NCI-H82 (cell line): ENCODE measurements at places on chromosomes 4 and X.

DNA sequence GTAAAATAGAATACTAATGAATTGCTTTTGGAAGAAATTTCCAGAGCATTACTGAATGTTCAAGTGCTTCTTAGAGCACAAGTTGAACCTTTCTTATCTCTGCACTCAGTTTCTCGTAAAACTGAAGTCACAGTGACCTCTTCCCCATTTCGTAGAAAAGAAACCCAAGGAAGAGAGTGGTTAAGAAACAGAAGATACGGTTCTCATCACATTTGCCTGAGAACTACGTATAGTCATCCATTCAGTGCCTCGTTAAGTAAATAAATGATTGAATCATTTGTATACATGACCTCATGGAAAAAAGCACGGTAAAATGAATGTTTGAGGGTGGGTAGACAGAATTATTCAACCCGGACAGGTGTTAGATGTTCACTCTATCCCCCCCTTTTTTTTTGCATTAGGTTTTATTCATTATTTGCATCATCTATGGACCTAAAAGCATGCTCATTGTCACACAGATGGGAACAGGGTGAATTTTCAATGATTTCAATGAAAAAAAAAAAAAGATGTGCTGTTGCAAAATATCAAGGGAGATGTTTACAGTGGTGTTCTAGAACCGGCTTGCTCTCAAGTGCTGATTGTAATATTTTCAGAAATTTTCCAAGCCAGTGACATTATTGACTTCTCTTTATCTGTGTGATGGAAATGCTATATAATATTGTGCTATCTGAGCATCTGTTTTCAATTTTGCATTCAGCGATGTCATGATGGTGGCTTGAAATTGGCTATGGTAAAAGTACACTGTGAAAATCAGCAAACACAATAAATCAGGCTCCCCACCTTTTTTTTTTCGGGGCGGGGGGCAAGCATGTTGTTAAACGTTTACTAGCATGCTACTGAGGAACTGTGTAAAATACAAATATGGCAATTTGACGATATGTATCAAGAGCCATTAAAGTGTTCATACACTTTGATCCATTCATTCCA, 4.3 kb downstream of the RHOH start:
- no peak for DNase-seq

GRCh38 chr4:2385516-2385915, 32.9 kb downstream of the ZFYVE28 start:
- no peak for DNase-seq

GRCh38 chr4:53695540-53696463, 104.5 kb upstream of the LNX1 start:
- DNase-seq = no peak

DNA sequence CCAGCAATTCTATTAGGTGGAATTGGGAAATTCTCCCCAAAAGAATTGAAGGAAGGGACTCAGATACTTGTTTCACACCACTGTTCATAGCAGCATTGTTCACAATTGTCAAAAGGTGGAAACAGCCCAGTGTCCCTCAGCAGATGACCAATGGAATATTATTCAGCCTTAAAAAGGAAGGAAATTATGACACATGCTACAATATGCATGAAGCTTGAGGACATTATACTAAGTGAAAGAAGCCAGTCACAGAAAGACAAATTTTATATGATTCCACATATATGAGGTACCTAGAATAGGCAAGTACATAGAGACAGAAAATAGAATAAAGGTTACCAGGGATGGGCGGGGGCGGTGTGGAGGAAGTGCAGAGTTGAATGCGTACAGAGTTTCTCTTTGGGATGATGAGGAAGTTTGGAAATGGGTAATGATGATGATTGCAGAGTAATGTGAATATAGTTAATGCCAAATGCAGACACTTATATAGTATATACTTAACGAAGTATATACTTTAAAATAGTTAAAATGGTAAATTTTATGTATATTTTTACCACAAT, 29.6 kb downstream of the DOCK11 start:
- no peak for DNase-seq

DNA sequence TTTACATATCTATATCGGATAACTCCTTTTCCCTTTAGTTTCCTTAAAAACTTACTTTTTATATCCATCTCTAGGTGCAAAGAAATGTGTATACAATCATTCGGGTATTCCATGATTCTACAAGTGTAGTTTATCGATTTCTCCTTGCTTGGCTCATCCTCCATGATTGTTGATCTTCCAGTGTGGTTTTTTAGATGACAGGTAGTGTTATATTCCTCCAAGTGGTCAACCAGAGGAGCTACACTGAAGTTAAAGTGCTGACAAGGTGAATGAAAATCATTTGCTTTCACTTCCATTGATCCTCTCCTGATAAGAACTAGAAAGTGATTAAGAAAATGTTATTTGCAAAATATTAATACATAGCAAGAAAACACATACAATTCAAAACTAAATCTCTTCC, 38.5 kb downstream of the TMEM156 start:
- DNase-seq = no peak

GRCh38 chrX:26783512-26784225, 567.7 kb downstream of the MAGEB5 start:
- peak; percentile 70 for DNase-seq

- DNase-seq = no peak
These were observed 118.8 kb downstream of the DDIT4L start for GRCh38 chr4:100071506-100071905.

DNA sequence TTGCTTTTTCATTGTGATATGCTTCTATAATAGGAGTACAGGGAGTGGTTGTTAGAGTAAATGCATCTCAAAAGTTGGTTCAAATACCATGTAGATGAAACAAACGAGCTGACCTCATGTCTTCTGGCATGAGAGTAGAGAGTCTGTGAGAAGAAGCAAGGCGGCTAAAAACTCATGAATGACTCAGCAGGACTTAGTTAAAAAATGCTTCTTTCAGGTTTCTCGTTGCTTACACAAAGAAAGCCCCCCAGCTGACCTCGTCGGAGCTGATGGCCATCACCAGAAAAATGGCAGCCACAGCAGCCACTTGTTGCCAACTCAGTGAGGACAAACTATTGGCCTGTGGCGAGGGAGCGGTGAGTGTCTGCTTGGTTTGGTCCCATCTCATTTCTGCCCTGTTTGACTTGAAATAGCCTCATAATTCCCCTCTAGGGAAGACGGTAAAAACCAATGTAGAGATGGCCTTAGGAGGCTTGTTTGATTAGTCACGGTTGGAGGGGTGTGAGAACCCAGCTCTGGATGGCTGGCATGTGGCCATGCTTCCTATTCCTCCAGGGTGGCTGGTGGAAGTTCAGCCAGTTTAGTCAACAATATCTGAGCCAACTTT, 14.5 kb downstream of the AFP start:
- peak; percentile 27 for DNase-seq

- peak; percentile 6 for DNase-seq
These were observed 107.6 kb upstream of the SMIM10 start for GRCh38 chrX:134883137-134883700.

DNA sequence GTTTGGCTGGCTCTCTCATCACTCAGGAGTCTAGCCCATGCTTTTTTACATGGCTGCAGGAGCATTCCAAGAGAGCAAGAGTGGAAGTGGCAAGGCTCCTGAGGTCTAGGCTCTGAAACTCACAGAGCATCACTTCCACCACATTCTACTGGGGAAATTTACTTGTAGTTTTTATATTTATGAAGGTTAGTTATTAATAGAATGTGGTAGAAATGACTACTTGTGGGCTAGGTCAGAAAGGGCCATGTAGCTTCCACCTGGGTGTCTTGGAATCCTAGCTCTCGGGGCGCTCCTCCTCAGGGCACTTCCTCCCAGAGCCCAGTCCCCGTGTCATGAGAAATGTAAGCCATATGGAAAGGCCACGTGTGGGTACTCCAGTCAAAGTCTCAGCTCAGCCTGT, 127.0 kb upstream of the CASK start:
- no peak for DNase-seq

DNA sequence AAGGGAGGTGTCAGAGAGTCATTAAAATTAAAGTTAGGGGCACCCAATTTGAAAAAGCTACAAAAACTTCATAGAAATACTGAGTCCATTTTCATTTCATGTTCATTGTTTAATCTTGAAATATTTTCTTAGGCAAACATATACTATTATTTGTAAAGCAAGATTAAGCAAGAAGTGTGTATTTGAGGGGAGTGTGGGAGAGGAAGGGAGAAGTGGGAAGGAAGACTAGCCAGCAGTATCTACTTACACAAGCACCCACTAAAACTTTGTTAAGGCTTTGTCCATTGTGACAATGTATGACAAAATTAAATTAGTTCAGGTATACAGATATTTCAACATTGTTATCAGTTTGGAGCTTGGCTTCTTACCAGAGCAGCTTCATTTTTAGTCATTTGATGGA, 222.9 kb downstream of the ARHGAP24 start:
- no peak for DNase-seq

GRCh38 chrX:9785944-9786797, at the start of gene SHROOM2:
Gene SHROOM2 (plus strand): TSS chrX:9786429. CDS start chrX:9786546, 117 bp downstream.
- DNase-seq = peak; percentile 11

DNA sequence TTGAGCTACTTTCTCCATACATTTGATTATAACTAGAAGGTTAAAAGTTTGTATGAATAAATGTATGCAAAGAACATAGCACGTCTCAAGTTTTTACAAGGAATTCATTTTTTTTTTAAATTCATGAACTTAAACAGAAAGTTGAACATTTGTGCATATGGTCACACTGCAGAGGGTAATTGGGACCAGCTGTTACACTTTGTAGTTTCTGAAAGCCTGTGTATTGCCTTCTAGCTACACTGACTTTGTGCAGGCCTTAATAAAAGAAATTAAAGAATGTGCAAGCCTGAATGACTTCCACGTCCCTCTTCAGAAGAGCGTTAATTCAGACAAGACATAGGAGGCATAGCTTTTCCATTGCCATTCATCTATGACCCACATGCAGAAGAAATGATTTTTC, 153.1 kb upstream of the PCDH18 start:
- DNase-seq = peak; percentile 39

- DNase-seq = no peak
These were observed 839.1 kb downstream of the GLUD2 start for GRCh38 chrX:121886557-121886956.

DNA sequence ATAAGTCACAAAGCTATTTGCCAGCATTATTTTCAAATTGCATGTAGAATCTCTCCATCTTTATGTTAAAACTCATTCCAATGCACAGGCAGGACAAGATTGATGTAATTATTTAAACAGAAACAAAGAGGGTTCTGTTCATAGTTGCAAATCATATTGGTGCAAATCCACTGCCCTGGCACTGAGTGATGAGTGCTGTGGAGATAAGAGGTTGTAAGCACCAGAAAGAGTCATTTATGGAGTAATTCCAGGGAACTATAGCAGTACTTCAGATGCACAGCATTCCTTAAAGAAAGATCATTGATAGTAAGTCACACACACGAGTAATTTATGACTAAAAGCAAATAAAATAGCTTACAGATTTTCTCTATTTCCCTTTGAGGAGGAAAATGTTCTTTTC, 337.7 kb upstream of the CTSO start:
- no peak for DNase-seq

- no peak for DNase-seq
These were observed 27.8 kb downstream of the PIR start for GRCh38 chrX:15465347-15465746.

DNA sequence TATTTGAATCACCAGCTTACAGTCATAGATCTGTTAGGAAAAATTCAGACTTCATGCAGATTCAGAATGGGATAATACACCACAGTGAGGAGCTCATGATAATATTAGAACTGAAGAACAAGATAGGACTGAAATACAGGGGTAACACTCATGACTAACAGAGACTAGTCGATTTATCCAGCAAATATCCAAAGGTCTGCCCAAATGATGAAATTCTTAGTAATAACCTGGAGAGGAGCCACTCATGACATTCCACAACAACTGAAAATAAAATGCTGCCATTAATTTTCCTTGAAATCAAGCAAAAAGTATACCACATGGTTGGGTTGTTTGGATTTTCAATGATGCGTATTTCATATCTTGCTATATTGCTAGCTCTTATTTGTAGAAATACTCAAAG, 903.7 kb upstream of the ADGRL3 start:
- no peak for DNase-seq

DNA sequence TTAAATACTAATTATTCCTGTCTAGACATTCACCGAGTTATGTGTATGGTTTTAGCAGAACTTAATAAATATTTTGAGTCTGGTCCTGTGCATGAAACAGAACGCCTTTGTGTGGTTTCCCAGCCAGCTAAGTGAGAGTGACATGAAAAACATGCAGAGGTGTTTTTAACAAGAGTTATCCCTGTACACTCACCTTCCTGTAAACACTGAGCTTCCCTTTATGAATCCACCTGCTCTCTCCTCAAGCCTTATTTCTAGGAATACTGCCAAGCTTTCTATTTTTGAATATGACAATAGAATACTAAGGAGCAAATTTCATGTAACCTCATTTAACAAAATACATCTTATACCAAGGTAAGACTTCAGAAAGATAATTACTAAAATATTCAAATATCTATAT, 270.3 kb upstream of the CTSO start:
- no peak for DNase-seq

DNA sequence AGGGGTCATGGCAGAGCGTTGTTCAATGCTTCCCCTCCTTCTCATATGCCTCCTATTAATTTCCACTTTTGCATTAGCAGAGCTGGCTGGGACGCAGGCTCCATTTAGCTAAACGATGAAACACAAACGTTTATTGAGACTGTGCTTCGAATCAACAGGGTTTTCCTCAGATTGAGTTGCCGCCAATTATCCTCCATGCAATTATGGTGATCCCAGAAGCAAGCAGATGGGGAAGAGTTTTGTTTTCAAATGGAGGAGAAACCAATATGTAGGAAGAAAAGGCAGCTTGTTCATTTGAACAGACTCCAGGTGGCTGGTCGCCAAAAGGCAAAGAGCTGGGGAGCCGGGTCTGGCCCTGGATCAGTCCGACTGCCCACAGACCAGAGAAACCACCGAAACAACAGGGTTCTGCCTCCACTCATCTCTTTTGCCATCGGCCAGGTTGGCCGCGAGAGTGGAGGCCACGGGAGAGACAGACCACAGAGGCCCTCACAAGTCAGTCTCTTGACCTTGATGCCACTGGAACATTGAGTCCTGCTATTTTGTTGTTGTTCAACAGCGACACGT, 184.8 kb downstream of the GBA3 start:
- DNase-seq = no peak

DNA sequence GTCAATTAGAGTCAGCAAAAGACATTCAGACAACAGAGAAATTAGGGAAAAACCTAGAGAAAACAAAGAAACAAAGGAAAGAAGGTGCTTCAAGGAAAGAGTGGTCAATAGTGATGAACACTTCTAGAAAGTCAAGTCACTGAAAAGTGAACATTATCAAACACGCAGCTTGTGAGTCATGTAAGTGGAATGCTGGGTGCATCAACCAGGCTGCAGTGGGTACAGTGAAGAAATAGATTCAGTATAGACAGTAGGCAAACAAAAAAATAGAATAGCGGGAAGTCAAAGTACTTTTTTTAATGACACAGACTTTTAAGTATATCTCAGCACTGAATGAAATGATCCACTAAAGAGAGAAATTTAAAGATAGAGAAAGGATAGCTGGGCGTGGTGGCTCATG, 245.8 kb downstream of the ARHGAP24 start:
- DNase-seq = no peak

- no peak for DNase-seq
These were observed 136.8 kb downstream of the FAM53A start for GRCh38 chr4:1547131-1547855.
